Mucosa of descending colon (tissue), 3 donors: ENCODE measurements at places on chromosomes 5 and 9. TPM values are rescaled to one million over a fixed set of nuclear protein-coding genes. Genes with fewer than 3 reads are reported as not detected.

- no peak for DNase-seq
Observed at GRCh38 chr9:130763331-130764171, 70.0 kb downstream of the EXOSC2 start.

Gene ERP44
- total RNA-seq, result 29.7 TPM

DNA sequence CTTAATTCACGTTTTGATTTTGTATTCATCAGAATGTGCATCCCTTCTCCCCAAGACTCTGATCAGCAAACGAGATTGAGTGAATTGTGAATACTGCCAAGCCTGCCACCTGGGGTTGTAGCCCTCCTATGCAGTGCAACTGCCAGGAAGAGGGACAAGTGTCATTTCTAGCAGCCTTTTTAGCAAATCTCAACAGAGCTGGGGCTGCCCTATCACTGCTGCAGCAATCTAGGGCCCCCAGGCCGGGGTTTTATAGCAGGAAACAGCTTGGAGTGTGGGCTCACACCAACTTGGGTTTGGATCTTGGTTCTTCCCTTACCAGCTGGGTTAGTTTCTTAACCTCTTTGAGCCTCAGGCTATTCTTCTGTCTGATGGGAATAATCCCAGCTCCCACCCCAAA lies 4.0 kb downstream of the CSF1R start:
- DNase-seq, result no peak

- peak; percentile 79 for DNase-seq
Observed at GRCh38 chr5:672329-673160, 20.6 kb downstream of the TPPP start.

Gene ARSB
- total RNA-seq, result 14.4 TPM

DNA sequence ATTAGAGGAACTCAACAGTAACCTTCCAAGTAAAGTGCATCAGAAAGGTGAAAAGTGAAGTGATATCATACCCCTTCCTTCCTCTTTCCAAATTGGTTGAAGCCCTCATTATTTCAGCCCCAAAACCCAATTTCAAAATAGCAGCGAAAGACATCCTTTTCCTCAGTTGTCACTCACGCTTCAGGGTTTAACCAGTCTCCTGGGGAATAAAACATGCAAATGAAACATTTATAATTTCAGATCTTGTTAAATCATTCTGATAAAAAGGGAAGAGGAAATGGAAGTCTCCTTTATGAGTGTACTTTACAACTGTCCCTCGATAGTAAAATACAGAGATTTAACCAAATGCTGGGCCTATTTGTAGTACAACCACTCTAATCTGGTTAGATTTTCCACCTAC lies 22.5 kb downstream of the TRPM6 start:
- no peak for DNase-seq

Gene MARVELD2
- 48.0 TPM for total RNA-seq

- DNase-seq, result peak; percentile 81
Observed at GRCh38 chr9:137028263-137029057, 423 bp upstream of the ABCA2 start.

GRCh38 chr9:128841694-128842492 lies 12.3 kb upstream of the SPOUT1 start:
- no peak for DNase-seq

Gene SPRY4
- total RNA-seq, result 10.7 TPM

Gene GPRIN1
- 1.6 TPM for total RNA-seq

DNA sequence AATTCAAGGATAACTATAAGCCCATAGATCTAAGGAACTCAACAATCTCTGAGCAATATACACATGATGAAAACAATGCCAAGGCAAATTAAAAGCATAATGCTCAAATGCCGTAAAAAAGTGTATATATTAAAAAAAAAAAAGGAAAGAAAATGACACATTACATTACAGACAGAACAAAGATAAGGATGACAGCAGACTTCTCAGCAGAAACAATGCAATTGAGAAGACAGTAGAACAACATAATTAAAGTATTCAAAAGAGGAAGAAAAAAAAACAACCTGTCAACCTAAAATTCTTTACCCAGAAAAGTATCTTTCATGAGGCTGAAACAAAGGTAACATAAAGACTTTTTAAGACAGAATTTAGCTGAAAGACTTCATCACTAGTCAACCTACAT lies 591.7 kb downstream of the ZNF608 start:
- DNase-seq, result no peak

Gene NKD2
- total RNA-seq, result 3.7 TPM

GRCh38 chr9:79220251-79220650 lies 351.5 kb upstream of the TLE4 start:
- no peak for DNase-seq

- no peak for DNase-seq
Observed at GRCh38 chr5:7501061-7501460, 105.1 kb downstream of the ADCY2 start.

Gene MAMDC4
- total RNA-seq, result 18.5 TPM

DNA sequence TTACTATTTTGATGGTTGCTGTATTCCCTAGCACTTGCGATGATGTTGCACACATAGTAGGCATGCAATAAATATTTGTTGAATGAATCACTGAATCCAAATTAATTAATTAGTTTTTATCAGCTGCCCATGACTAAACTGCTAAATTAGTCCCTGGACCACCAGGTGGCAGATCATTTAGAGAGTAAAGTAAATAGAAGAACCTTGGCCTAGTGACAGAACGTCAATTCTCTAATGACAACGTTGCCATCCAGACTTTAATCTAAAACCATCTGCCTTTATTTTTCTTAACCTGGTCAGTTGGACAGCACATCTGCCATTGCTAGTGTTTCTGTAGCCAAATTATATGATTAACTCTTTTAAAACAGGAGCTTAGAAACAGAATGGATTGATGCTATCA lies 457.5 kb downstream of the KIF4B start:
- no peak for DNase-seq

DNA sequence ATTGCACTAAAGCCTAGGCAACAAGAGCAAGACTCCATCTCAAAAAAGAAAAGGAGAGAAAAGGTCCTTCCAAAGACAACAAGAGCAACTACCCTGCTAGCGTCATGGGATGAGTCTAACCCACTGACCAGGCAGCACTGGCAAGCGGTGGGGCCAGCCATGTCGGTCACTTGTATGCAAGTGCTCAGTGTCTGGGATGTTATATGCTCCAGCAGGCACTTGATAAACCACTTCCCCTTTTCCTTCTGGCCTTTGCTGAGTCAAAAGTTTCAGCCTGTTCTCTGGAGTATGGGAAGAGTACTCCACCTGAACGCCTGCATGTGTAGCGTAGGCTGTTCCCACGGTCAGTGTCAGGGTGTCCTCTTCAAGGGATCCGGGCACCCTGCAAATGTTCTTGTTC lies 9.2 kb upstream of the MXD3 start:
- no peak for DNase-seq

Gene SPAAR
- 2.0 TPM for total RNA-seq

- no peak for DNase-seq
Observed at GRCh38 chr9:20511686-20512085, 110.6 kb downstream of the MLLT3 start.

DNA sequence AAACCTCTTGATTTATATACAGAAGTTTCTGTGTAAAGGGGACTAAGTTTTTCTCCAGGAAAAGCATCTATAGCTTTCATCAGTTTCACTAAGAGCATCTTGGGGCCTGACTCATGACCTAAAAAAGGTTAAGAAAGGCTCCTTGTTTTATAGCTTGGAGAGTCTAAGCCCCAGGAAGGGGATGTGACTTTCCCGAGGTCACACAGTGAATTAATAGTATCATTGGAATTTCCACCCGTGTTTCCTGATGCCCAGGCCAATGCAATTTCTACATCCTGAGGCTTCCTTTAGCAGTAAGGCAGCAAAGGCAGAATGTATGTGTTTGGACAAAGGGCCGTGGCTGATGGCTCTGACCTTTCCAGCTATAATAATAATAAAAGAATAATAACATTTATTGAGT lies 8.6 kb downstream of the MORN5 start:
- DNase-seq, result no peak

DNA sequence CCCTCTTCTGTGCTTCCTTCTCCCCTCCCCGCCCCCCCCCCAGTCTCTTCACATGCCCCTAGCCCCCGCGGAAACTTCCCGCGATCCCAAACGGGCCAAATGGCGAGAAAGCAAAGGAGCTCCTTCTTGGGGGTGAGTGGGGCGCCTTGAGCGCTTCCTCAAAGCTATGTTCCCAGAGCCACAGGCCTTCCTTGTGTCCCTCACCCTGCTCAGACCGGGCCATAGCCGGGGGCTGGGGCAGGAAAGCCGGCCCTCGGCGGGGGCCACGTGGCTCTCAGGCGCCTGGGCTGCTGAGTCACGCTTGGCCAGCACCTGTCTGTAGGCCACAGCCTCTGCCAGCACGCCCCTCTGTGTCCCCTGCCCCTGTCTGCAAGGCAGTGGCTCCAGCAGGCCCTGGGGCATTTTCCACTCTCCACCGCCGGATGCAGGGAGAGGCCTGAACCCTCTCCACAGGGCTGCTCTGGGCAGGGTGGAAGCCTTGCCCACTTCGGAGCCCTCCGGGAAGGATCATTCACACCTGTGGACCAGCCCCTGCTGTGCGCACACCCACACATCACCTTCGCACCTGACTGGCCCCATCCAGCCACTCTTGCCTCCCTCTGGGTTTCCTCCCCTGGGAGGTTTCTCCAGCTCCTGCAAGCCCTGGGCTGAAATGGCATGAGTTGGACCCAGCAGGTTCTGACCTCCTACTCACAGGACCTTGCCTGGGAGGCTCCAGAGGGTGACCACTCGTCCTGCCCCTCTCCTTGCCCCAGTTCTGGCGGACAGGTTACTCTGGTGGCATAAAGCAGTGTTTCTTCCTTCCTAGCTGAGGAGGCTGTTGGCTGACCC lies 1.2 kb upstream of the SQSTM1 start:
- DNase-seq, result peak; percentile 88
